ENCODE measurements at places on chromosomes 4 and X. TPM values are rescaled to one million over a fixed set of nuclear protein-coding genes. Genes with fewer than 3 reads are reported as not detected.

DNA sequence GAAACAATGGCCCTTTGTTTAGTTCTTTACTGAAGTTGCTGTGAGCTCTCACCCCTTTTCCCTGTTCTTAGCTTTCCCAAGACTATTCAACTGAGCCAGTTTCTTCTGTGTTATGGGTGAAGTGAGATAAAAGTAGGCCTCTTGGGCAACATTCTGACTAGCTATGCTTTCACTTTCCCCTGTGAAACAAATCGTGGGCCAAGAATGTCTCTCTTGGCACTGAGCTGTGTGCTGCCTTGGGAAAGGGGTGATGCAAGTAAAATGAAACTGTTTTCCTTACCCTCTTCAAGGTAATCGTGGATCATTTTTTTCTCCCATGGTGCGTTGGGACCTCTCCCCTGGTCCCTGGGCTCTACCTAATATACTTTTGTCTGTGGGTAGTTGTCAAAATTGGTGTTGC lies 653.9 kb upstream of the MAGEB2 start:
- H3K36me3 ChIP-seq: no peaks in the 10 kb centered on the region
- no peak overlapping the region for H3K4me3 ChIP-seq
- H3K4me1 ChIP-seq: no peaks in the 10 kb centered on the region
- DNase-seq: no peak
- no peak overlapping the region for H3K27ac ChIP-seq

GRCh38 chrX:31590581-31591114 lies 518.8 kb upstream of the FTHL17 start:
- no peak for DNase-seq
- H3K4me1 ChIP-seq: no peaks in the 10 kb centered on the region
- no peak overlapping the region for H3K27ac ChIP-seq
- H3K36me3 ChIP-seq: no peaks in the 10 kb centered on the region
- no peak overlapping the region for H3K4me3 ChIP-seq
- no peaks in the 10 kb centered on the region for H3K27me3 ChIP-seq

GRCh38 chr4:3648731-3649130 lies 116.5 kb upstream of the LRPAP1 start:
- H3K4me1 ChIP-seq: no peaks in the 10 kb centered on the region
- H3K27me3 ChIP-seq: no peaks in the 10 kb centered on the region
- no peak for DNase-seq
- H3K4me3 ChIP-seq: no peak overlapping the region

DNA sequence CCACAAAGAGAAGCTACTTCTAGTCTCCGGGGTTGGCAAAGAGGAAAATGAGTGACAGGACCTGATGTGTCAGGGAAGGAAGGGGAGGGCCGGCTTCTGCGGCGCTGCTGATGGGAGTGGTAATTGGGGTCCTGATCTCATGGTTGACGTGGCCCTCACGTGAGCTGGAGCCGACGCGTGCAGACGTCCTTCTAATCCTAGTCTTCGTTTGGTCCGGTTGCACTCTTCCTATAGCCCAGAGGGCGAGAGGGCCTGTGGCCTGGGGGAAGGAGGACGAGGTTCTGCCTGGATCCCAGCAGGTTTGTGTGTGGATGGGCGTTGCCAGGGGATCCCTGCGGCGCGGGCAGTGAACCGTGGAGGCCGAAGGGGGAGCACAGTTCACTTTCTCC lies at the start of gene ARMCX1:
TSS of gene ARMCX1 (plus strand) at position 186 of the 389 bp plus-strand sequence. CDS start 2,384 bp downstream, outside the sequence.
- no peaks in the 10 kb centered on the region for H3K27me3 ChIP-seq
- no peaks in the 10 kb centered on the region for H3K4me1 ChIP-seq
- DNase-seq: no peak

RASL11B gene
- total RNA-seq: not detected

DNA sequence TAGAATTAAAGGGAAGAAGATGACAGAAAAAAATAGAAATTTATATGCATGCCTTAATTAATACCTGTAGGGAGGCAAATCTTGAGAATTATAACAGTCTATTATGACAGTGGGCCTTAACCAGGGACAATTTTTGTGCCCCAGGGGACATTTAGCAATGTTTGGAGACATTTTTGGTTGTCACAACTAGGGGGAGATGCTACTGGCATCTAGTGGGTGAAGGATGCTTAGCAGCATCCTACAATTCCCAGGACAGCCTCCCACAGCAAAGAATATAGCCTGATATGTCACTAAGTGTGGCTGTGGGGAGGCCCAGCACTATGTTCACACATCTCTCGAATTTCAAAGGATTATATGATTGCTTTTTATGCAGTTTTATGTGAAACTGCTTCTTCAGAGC lies 10.5 kb downstream of the GPR82 start:
- H3K27ac ChIP-seq: peak overlapping the region; percentile 62
- peaks cover 17% of the 10 kb centered on the region for H3K4me1 ChIP-seq
- no peaks in the 10 kb centered on the region for H3K36me3 ChIP-seq

- H3K4me1 ChIP-seq: peaks cover 12% of the 10 kb centered on the region
- no peak for DNase-seq
- H3K27me3 ChIP-seq: no peaks in the 10 kb centered on the region
- H3K36me3 ChIP-seq: no peaks in the 10 kb centered on the region
- no peak overlapping the region for H3K4me3 ChIP-seq
- H3K27ac ChIP-seq: no peak overlapping the region
These were observed 29.6 kb downstream of the TLR10 start for GRCh38 chr4:38752941-38753806.

- H3K27me3 ChIP-seq: no peaks in the 10 kb centered on the region
- H3K4me3 ChIP-seq: no peak overlapping the region
- no peaks in the 10 kb centered on the region for H3K36me3 ChIP-seq
- H3K27ac ChIP-seq: no peak overlapping the region
- H3K4me1 ChIP-seq: no peaks in the 10 kb centered on the region
- DNase-seq: no peak
These were observed 161.8 kb upstream of the MAP3K15 start for GRCh38 chrX:19677121-19677520.

GRCh38 chr4:21768349-21769310 lies 179.9 kb downstream of the KCNIP4 start:
- no peak overlapping the region for H3K27ac ChIP-seq
- H3K4me1 ChIP-seq: no peaks in the 10 kb centered on the region
- no peaks in the 10 kb centered on the region for H3K27me3 ChIP-seq

Data from Karpas-422 (cell line).